ENCODE measurements at places on chromosomes 7 and 10.
A peak's percentile ranks its signal among the peaks of the same experiment; 100 is the strongest.

DNA sequence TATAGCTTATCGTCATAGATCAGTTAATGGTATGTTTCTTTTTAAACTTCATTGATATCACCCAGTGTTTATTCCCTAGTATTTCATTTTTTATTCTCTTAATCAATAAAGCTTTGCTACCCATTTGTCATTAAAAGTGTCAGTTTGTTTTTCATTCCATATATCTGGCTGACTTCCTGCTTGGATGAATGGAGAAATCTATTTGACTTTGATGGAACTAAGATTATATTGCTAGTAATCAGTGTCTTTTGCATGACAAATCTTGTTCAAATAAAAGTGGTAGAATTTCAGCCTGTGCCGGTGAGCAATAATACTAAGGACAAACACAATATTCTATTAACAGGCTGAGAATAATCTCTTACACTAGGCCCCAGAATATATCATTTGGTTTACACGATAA is 203.3 kb downstream of the SEC23IP start:
- DNase-seq, result no peak

- DNase-seq, result no peak
These were observed 198.3 kb downstream of the ADRA2A start for GRCh38 chr10:111275091-111275490.

DNA sequence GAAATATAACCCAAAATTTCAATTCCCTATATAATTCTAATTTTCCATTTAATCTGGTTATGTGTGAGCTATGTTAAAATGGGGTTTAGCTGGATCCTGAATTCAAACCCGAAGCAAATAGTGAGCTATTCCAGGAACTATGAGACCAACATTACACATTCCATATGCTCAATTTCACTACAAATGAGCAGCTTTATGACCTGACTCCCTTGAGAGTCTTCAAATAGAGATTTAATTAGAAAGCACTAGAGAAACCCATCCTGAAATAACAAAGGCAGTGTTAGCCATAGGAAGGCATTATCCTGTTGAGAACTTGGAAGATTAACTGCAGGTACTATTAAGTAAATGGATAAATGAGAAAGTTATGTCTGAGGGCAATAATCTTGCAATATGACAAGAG is 890.0 kb downstream of the GRM8 start:
- no peak for DNase-seq

GRCh38 chr7:85000735-85001350 is 186.0 kb downstream of the SEMA3D start:
- peak; percentile 17 for DNase-seq

GRCh38 chr10:82288461-82288881 is 413.5 kb downstream of the NRG3 start:
- no peak for DNase-seq

DNA sequence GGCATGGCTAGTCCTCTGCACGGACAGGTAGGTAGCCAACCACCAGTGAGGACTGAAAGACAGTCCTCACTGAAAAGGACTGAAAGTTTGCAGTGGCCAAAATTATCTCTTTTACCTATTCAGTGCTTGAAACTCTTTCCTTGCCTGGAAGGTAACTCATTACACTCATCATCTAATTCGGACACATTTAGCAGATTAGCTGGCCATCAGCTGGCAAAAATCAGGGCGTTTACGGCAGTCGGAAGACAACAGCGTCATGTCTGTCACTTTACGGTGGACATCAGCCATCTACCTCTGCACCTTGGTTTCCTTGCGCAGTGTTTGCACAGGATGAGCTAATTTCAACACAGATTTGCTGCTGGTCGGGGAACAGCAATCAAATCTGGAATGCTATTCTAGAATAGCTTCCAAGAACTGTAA is 740 bp downstream of the ANXA7 start:
- DNase-seq, result peak; percentile 31

- DNase-seq, result no peak
These were observed 2.5 kb downstream of the SAP25 start for GRCh38 chr7:100570954-100571828.

DNA sequence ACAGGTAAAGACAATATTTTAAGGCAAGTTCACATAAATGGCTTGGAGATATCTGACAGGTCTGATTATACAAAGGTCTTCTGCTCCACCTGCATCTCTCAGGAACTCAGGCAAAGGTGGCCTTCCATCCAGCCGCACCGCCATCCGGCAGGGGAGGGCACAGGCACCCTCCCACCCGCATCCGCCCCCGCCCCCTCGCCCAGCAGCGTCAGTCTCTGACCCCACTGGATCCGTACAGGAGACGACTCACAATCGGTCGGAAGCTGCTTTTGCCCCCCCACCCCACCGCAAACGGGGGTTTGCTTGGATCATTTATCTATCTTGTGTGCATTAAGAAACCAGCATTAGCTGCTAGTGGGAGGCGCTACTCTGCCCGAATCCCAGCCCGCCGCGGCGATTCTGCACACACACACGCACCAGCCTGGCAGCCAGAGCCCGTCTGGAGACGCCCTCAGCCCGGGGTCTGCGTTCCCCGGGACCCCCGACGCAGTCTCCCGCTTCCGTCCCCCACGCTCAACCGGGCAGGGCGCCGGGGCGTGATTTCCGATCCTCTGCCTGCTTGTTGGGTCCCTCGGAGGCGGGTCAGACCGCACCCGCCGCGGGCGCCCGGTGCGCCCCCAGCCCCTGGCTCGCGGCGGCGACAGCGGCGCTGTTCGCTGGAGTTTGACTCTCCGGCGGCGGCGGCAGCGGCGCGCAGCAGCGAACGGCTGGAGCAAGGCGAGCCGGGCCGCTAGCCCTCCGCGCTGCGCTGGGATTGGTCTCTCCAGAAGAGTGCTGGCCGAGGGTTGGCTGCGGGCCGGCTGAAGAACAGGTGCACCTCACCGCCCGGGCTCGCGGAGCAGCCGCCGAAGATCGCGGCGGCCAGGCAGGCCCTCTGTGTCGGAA is 820 bp upstream of the NRG3 start:
- no peak for DNase-seq

GRCh38 chr7:1969459-1970284 is 263.1 kb downstream of the MAD1L1 start:
- no peak for DNase-seq

DNA sequence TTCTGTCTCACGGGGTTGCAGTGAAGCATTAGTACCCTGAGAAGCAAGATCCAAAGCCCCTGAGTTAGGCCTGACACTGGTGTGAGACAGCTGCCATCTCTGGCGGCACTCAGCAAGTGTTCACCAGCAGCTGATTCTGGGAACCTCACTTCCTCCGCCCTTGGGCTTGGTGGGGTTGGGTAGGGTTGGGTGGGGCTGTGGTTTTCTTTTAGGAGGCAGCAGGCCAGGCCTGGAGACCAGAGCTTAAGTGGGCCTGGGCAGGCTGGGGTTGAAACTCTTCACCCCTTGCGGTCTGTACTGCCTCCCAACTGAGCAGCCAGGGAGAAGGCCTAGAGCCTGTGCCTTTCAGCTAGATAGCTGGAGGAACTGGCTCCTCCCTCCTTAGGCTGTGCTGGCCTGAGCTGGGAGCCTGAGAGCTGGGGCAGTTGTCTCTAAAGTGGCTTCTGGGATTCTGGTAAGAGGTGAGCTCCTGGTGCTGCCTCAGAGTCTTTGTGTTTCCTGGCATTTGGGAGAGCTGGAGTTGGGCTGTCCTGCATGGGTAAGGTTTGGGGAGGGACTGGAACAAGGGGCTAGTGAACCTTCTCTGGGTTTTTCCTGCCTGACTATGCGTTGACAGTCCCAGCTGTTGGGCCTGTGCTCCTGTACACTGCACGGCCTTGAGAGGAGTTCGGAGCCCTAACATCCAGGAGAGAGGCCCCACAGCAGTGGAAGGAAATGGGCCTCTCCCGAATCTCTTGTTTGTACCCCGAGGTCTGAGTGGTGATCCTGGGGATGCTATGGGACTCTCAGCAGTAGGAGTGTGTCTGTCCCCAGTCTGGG is 5.1 kb downstream of the TSPAN14 start:
- DNase-seq, result no peak

DNA sequence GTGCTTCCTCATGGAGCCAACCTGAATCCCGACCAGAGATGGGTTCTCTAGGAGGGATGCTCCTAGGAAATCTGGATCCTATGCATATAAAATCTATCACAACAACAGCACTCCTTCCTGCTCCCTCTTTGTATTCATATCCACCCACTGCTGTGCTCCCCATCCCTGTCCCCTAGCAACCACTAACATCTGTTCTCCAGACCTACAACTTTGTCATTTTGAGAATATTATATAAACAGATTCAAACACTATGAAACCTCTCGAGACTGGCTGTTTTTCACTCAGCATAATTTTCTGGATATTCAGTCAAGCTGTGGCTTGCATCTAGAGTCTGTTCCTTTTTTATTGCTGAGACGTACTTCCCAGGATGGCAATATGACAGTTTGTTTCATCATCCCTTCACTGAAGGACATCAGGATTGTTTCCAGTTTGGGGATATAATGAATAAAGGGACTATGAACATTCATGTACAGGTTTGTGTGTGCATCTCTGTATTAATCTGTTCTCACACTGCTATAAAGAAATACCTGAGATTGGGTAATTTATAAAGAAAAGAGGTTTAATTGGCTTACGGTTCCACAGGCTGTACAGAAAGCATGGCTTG is 36.0 kb upstream of the PRR15 start:
- no peak for DNase-seq

GRCh38 chr7:34751725-34752643 is 94.0 kb downstream of the NPSR1 start:
- no peak for DNase-seq

DNA sequence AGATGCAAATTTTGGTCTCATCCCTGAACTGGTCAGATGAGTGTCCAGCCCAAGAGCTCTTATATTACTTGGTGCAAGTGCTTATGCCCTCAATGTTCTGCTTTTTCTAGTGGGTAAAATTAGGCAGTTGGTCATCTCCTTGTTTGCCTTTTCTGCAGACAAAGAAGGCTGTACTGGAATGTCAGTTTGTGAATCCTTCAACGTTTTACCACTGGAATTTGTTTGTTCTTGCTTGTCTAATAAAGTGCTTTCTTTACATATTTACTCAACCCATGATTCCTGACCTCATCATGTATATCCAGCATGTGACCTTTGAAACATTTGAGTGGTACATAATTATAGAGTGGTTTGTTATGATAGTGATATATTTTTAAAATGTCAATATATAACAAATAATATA is 232.2 kb upstream of the TEX47 start:
- no peak for DNase-seq

DNA sequence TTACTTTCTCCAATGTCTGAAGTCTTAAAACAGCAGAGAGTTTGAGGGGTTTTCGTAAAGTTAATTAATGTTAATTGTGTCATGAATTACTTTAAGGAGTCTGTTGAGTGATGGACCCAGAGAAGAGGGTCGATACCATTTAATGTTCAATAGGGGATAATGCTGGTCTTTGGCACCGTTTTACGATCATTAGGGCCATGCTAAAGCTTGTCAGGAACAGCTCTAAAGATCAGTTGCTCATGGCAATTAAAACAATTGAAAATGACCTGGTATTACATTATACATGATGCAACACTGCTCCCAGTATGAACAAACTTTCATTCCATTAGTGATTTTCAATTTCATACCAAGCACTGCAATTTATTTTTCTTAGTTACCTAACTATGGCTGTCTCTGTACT is 296.9 kb downstream of the ETV1 start:
- no peak for DNase-seq

DNA sequence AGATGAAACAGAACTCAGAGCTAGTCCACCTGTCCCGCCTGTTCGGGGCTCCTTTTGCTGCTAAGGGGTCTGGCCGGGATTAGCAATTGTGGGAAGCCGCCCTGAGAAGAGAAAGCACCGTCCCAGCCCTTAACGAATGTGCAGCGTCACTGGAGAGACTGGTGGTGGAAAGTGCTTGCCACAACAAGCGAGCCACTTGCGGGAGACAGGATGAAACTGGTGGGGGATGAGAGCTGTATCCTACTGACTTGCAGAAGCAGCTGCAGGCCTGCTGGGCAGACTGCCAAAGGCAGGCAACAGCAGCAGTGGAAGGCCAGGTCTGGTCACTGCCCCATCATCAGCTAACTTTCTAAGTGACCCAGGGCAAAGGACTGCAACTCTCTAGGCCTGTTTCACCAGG is 95.4 kb downstream of the FAM53B start:
- DNase-seq, result peak; percentile 91

- DNase-seq, result no peak
These were observed 94.9 kb upstream of the PIK3CG start for GRCh38 chr7:106770191-106770590.

DNA sequence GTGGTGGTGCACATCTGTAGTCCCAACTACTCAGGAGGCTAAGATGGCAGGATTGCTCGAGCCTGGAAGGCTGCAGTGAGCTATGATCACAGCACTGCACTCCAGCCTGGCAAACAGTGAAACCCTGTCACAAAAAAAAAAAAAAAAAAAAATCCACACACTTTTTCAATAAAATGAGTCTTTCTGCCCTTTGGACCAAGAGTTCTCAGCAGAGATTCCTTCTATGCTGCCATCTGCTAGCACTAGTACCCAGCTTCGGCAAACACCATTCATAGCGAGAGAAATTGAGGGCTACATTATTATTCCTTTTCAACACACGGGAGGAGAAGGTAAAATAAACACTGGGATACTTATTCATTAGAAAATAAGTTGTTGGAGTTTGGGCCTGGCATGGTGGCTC is 43.4 kb upstream of the CCDC7 start:
- DNase-seq, result no peak

DNA sequence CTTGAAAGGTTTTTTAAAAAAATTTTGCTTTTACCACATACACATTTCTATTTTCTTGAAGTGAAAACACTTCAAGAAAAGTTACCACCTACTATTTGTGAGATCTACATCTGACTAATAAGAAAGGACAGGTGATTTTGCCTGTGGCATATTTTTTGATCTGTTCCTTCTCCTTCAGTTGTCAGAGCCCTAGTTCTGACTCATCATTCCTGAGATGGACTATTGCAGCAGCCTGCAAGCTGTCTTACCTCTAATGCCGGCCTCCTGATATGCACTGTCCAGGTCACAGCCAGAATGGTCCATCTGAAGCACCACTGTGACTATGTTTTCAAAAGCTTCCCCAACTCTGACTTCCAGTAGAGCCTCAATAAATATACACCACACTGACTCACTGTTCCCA is 28.2 kb upstream of the ANK3 start:
- DNase-seq, result no peak

DNA sequence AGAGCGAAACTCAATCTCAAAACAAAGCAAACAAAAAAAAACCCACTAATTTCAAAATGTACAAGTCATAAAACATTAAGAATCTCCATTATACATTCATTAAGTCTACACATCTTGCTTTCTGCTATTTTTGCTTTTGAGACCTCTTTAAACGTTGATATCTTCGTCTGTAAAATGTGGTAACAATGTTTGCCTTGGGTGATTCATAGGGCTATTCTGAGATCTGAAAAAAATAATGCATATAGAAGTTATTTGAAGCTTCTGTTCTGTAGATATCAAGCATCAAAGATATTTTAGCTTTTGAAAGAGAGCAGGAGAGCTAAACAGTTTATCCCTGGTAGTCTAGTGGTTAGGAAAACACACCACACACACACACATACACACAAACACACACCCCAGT is 158.1 kb upstream of the PLXDC2 start:
- no peak for DNase-seq

- no peak for DNase-seq
These were observed at the start of gene AMPH for GRCh38 chr7:38630720-38631673. Gene AMPH, minus strand, starts transcription at chr7:38631373. Its CDS starts 22 bp downstream, at chr7:38631351.

Measured in SHP77 treated with DMSO at 0.1 percent for 48 hours (cell line).